CD8-positive, alpha-beta T cell (primary cell): ENCODE measurements at places on chromosomes 5 and 9.

- no peak for DNase-seq
Measured at GRCh38 chr5:151661968-151662732, 24.6 kb downstream of the SPARC start.

DNA sequence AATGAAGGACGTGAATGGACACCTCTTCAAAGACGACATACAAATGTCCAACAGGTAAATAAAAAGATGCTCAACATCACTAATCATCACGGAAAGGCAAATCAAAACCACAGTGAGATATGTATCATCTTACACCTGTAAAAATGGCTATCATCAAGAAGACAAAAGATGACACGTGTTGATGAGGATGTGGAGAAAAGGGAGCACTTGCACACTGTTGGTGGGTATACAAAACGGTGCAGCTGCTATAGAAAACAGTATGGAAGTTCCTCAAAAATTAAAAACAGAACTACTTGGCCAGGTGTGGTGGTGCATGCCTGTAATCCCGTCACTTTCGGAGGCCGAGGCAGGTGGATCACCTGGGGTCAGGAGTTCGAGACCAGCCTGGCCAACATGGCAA, 47.9 kb downstream of the STK10 start:
- no peak for DNase-seq

GRCh38 chr5:142939006-142939405, 168.8 kb downstream of the ARHGAP26 start:
- no peak for DNase-seq

DNA sequence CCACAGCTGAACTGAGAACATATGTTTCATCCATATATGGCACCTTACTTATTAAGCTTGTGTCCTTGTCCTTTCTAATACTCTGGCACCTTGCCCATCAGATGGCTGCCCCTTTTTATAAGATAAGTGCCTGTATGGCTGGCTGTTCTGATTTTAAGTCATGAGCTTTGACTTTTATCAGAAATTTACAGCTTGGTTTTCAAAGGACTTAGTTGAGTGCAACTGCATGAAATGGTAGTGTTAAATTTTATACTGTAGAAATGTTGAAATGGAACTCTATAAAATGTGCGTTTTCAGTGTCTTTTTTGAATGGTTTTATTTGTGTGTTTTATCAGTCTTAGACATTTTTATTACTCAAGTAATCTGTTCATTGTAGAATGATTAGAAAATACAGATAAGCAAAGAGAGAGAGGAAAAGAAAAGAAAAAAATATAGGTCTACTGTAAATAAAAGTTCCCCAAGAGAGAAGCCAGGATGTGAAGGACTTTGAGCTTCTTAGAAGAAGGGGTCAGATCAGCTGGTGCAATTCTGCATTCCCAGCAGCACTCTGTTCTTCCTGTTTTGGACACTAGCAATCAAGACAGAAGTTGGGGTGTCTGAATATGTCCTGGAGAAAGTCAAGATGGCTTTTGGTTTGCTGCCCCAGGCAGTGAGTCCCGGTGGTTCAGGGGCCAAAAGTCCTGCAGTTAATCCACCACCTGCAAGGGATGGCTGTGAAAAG, 38.9 kb downstream of the ARHGAP26 start:
- DNase-seq, result no peak

GRCh38 chr5:95873351-95873750, 50.8 kb upstream of the GLRX start:
- no peak for DNase-seq

DNA sequence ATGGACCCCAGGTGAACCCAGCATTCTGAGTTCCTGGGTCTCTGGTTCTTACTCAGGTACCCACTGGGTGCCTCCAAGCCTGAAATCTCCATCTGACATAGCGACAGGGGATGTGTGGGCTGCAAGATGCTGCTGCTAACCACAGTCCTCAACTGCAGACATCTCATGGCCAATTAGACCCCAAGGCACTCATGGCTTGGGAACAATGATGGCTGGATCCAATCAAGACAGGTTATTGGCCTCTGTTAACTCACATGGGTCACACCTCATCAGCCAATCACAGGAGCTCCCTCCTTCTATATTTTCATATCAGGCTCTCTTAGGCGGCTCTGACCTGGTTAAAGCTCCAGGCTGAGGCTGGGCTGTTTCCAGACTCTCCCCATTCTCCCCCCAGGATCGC, 57.0 kb downstream of the CXXC5 start:
- DNase-seq, result no peak

DNA sequence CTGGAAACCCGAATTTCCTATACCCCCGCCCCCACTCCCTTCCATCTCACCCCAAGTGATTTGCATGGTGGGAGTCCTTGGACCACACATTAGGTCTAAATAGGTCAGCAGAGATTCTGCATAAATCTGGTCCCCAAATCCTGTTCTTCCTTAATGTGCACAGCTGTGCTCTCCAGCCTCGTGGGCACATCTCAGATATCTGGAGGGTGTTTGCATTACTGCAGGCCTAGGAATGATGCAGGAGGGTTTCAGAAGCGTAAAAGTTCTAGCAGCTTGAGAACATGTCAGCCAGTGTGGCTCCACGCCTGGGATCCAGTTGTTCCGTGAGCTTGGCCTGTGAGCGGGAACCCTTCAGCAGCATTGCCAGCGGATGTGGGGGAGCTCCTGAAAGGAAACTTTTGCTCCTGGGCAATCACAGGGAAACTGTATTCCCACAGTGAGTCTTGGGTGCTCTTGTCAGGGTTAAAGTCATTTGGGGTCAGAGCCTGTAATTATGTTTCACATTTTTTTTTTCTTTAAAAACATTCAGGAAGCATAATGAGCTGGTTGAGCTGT, 12.9 kb downstream of the ARHGAP26 start:
- no peak for DNase-seq

DNA sequence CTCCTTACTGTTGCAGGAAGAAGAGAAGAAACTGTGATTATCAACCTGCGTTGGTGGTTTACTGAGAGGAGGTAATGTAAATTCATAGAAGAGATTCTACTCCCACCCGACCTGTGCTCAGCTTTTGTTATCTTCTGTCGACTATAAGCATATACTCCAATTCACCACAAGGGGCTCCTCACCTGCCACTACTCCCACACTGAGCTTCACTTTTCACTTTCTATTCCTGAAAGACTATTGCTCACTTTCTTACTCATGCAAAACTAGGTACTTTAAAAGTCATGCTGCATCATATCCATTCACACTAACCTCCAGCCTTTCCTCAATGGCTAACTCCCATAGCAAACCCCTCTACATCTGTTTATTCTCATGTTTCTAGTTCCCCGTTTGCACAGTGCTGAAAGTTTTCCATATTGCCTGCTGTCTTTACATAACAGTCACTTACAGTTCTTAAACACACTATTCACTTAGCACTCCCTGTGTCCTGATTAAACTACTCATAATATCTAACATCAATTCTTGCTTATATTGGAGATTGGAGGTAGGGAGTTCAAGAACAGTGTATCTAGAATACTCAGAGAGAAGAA, 1062.6 kb downstream of the NR2F1-AS1 start:
- DNase-seq, result no peak

GRCh38 chr5:87661784-87662566, 249.2 kb upstream of the CCNH start:
- no peak for DNase-seq
